ENCODE measurements at places on chromosomes 2 and 18. TPM values are rescaled to one million over a fixed set of nuclear protein-coding genes. Genes with fewer than 3 reads are reported as not detected.

- DNase-seq = peak; percentile 58
These were observed 677 bp upstream of the COPS9 start for GRCh38 chr2:240136671-240137292.

DNA sequence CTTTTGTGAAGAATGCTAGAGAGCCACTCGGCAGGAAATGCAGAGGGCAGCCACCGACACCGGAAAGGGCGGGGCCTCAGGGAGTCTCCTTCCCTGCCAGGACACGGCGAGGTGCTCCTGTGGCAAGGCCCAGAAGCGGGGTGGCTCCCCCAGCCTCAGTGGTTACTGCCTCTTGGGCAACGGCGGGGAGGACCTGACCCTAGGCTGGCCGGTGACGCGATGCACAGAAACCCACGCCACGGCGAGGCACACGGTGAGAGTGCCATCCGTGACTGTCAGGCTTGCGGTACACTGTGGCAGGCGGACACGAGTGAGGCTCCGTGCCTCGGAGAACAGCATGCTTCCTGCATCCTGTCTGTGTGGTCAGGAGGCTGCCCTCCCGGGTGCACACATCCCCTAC, 47.8 kb downstream of the ZAP70 start:
- DNase-seq = no peak

SCN7A gene
- 13.0 TPM for total RNA-seq

- DNase-seq = no peak
These were observed 55.4 kb upstream of the CD28 start for GRCh38 chr2:203650860-203651613.

MZT2B gene
- 253 TPM for total RNA-seq

- DNase-seq = no peak
These were observed 239.8 kb downstream of the CALCRL start for GRCh38 chr2:187208199-187208785.

DNA sequence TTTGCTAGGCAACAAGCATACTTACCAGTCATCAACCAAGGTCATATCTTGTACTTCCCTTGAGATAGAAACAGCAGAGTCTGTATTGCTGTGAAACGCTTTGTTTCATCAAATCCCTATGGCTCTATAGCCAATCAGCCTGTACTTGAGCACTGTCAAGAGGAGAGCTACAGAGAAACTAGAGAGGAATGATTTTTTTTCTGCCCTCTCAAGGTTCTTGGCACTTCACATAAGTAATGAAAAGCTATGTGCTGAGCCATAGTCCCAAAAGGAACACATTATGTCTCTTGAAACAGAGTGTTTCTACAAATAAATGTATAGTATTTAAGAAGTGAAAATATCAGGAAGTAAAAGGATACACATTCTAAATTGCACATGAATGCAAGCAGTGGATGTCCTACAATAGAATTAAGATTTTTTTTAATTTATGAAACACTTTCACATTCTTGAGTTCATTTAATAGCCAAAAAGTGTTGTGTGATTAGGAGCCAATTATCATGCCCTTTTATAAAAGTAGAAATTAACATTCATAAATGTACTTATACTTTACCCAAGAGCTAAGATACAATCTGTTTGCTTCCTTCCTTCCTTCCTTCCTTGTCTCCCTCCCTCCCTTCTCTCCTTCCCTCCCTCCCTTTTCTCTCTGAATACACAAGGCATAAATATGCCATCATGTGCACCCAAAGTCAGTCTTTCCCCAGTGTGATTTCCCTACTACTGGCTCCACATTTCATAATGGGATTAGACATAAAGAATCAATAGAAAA, 131.8 kb downstream of the CSRNP3 start:
- no peak for DNase-seq

- DNase-seq = no peak
These were observed 151.2 kb downstream of the SLC39A10 start for GRCh38 chr2:195808189-195808588.

GRCh38 chr2:150587547-150588505, 100.4 kb upstream of the RND3 start:
- DNase-seq = no peak

DNA sequence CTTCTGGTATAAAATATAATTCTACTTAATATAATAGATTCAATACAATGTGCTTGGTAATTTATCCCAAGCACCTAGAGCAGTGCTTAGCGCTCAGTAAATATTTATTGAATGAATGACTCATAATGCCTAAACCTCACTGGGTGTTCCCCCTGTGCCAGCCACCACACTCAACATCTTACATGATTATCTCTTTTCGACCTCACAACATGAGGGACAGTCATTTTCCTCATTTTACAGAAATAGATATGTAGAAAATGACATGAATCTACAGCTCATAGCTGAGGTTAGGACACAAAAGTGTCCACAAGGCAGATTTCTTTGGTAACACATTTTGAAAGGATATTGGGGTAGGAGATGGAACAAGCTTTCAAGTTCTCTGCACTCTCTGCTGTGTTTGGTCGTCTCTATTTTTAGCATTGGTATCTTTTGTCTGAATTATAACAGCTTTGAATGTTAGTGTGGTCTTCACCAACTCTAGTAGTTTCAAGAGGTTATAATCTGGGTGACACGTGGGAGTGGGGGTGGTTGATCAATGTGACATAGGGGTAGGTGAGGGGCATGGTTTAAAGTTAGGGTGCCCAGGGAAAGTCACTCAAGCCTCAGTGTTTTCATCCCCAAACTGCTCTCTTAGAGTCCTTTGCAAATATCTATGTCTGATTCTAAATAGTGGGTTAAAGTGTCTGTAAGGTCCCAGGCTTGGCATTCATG, 9.8 kb downstream of the MYOM1 start:
- no peak for DNase-seq

- no peak for DNase-seq
These were observed 21.8 kb downstream of the COLEC12 start for GRCh38 chr18:478681-479080.

- no peak for DNase-seq
These were observed 193.0 kb downstream of the ACTR3 start for GRCh38 chr2:114082731-114083433.

DNA sequence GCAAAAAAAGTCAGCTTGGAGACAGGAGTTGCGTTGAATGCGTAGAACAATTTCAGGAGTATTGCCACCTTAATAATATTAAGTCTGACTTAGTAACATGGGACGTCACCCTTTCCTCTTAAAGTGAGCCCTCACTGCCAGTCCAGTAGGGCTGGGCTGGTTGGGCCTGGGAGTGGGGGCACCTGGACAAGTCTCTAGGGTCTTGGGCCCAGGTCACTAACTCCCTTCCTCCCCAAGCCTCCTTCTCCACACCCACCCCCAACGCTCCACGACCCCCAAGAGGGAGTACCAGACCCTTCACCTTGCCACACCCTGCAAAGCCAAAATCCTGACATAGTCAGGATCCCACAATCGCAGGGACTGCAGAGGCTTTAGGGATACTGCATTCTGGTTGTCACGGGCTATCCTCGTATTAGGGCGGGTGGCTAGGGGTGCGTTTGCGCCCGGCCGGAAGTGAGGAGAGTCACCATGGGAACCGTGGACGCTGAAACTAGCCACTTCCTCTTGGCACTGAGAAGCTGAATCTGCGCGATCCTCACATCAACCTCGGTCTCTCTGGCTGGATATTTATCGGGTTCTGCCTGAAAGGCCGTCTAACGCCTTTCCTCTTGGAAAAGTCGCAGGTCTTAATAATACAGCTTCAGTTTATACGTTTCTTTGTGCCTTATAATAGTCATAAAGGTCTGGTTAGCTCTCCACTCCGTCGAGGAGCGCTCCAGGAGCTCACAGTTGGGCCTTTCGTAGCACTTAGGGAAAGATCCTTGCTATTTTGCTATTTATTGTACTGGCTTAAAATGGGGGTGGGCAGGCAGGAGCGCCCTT, 10.3 kb upstream of the CXXC1 start:
- peak; percentile 88 for DNase-seq

GAD1 gene
- 0.46 TPM for total RNA-seq

- no peak for DNase-seq
These were observed 47.9 kb upstream of the CABLES1 start for GRCh38 chr18:23087352-23087751.

GRCh38 chr2:4690913-4691312, 987.5 kb downstream of the DCDC2C start:
- DNase-seq = no peak

DNA sequence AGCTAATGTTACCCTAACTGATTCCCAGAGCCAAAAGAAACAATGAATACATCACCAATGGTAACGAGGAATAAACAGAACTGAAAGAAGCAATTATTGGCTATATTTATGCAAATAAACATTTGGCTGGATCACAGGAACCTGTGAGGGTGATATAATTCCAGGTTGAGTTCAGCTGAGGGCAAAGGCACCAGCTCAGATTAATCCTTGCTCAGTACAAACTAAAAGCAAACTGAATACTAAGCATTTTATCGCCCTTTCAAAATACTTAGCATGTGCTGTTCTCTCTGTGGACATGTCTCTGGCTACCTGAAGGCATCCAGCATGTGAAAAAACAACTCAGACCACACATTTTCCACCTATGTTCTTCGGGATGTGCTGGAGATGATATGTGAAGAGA, 791.7 kb downstream of the METTL4 start:
- no peak for DNase-seq

DNA sequence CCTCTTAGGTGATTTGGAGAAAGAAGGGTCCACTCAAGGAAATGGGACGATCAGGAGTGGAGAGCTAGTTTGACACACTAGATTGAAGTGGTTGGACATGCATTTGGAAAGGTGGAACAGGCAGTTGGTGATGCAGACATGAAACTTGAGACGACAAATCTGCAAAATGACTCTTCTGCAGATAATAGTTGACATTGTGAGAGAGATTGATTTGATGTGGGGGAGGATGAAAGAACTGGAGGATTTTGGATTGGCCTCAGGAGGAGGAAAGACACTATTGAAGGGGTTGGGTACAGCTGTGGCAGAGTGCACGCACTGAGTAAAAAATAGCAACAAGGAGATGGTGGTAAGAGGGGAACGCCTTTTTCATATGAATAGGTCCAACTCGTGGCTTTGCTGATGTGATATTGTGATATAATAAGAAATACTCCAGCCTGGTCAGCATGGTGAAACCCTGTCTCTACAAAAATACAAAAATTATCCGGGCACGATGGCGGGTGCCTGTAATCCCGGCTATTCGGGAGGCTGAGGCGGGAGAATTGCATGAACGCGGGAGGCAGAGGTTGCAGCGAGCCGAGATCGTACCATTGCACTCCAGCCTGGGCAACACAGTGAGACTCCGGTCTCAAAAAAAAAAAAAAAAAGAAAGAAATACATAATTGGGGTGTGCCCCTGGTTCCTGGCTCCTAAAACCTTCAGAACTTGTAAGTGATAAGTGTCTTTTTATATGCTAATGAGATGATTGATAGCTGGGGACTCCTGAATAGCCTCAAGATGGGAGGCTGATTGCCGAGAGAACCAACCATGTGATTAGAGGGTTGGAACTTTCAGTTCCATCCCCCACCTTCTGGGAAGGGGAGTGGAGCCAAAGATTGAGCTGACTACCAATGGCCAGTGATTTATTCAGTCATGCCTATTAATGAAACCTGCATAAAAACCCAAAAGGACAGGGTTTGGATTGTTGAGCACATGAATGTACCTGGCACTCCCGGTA, 9.7 kb downstream of the TTLL4 start:
- DNase-seq = no peak

TMEM247 gene
- not detected for total RNA-seq

- DNase-seq = no peak
These were observed 53.2 kb downstream of the SFXN5 start for GRCh38 chr2:73018188-73018825.

DNA sequence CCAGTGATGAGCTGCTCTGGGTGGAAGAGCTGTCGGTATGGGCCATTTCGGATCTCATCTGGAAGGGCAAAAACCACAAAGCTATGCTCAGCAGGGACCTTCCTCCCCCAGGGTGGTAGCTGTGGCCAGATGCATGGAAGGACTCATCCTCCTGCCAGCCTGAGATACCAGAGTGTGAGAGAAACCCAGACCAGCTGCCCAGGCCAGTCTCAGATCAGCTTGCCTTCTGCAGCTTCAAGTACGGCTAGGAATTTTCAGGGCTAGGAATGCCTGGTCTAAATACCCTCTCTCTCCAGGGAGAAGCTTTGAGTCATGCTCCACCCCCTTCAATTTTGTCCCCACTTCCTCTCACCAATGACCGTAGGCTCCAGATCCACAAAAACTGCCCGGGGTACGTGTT, 1.4 kb upstream of the TUBA4B start:
- no peak for DNase-seq

- DNase-seq = no peak
These were observed 280.5 kb downstream of the AGAP1 start for GRCh38 chr2:235774153-235774870.

DNA sequence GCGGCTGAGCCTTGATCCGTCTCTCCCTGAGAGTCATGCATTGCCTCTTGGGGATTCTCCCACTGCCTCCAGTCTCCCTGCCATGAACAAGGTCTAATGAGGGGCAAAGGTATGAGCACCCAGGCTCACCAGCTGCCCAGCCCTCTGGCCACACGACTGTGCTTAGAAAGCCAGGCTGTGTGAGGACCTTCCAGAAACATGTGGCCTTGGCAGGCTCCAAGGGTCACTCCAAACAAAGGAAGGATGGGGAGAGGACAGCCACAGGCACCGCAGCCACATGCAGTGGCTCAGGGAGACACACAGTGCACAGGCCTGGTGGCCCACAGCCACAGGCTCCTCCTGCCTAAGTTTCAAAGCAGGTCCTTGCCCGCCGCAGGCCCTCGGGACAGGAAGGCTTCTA, 35.8 kb downstream of the TGFA start:
- no peak for DNase-seq

- DNase-seq = no peak
These were observed 48.9 kb downstream of the LAMA3 start for GRCh38 chr18:23738151-23738550.

DNA sequence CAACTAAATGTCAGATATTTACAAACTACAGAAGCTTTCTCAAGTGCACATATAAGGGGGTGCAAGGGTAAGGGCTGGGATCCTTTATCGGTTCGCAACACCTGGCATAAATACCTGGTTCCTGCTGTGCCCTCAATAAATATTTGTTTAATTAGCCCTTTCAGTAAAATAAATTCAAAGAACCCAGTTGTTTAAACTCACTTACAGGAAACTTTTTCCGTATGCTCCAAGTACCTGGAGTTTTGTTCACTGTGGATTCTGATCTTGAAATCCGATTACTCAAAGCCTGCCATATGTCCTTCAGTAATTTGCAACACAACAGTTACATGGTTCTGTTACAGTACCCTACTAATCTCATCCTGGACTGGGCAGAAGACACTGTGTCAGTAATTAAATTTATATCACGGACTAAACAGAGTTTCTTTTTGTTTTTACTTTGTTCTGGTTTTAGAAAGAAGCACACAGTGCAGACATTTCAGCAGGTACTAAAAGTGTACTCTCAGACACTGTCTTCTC, 36.9 kb downstream of the TBC1D8 start:
- no peak for DNase-seq

RGPD4 gene
- total RNA-seq = 0.19 TPM

DNA sequence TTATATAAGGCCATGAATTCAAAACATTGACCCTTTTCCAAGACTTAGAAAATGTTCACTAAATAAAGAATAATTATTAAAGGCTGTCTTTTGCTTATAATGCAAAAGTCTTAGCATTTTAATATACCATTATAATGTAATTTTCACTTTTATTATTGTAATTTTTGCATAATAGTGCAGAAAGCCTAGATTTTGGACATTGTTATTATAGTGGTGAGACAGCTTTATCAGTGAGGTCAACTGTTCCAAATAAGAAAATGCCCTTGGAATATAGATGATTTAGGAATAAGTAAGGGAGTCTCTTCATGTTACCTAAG, 56.6 kb downstream of the ATIC start:
- no peak for DNase-seq

Data from cardiac septum (tissue), 1 donor.